ENCODE measurements at places on chromosomes 1 and 21. TPM values are rescaled to one million over a fixed set of nuclear protein-coding genes. Genes with fewer than 3 reads are reported as not detected.

The LIN28A gene
- total RNA-seq, result not detected

The SLC25A34 gene
- 3.0 TPM for total RNA-seq

DNA sequence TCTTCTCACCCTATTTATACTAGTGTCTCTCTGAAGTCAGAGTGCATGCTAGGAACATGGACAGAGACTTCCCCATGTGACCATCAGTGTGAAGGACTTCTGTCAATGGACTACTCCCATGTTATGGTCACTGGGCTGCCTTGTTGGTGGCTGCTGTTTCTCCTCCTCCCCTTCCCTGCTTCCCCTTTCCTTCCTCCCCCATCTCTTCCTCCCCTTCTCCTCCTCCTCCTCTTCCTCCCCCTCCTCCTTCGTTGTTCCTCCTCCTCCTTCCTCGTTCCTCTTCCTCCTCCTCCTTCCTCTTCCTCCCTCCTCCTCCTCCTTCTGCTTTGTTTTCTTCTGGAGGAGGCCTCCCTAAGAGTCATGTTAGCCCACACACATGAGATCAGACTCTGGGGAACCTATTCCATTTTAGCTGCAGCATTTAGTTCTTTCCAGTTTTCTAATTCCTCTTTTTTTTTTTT is 35.8 kb downstream of the IER5 start:
- peaks cover 7% of the 10 kb centered on the region for H3K27me3 ChIP-seq
- no peak for DNase-seq
- H3K4me3 ChIP-seq, result no peak overlapping the region

The SEC22B gene
- 16.8 TPM for total RNA-seq

GRCh38 chr1:13965770-13966398 is 265.9 kb downstream of the PRDM2 start:
- H3K27ac ChIP-seq, result no peak overlapping the region
- H3K4me1 ChIP-seq, result no peaks in the 10 kb centered on the region
- DNase-seq, result no peak
- no peak overlapping the region for H3K4me3 ChIP-seq

- no peak overlapping the region for H3K4me3 ChIP-seq
- no peak overlapping the region for H3K27ac ChIP-seq
- no peaks in the 10 kb centered on the region for H3K27me3 ChIP-seq
- H3K36me3 ChIP-seq, result peaks cover 3% of the 10 kb centered on the region
Observed at GRCh38 chr1:77534456-77534855, 148.0 kb downstream of the ZZZ3 start.

The S100B gene
- total RNA-seq, result not detected

- H3K27ac ChIP-seq, result no peak overlapping the region
- DNase-seq, result no peak
- no peaks in the 10 kb centered on the region for H3K27me3 ChIP-seq
Observed at GRCh38 chr1:217562229-217562878, 68.5 kb downstream of the GPATCH2 start.

DNA sequence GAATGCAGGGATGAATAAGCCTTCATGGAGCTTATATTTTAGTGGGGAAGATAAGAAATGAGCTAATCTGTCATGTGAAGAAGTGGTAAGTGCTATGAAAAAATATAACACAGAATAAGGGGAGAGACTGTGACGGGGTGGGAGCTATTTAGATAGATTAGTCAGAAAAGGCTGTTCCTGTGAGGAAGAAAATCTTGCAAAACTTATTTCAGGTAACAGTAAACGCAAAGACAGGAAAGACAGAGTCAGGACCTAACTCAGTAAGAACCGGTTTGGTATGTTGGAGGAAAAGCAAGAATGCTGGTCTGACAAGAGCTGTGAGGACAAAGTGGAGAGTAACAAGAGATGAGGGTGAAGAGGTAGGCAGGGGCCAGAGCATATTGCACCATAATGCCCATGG is 22.0 kb downstream of the GNAI3 start:
- H3K4me3 ChIP-seq, result no peak overlapping the region
- H3K4me1 ChIP-seq, result peaks cover 26% of the 10 kb centered on the region
- no peaks in the 10 kb centered on the region for H3K27me3 ChIP-seq
- DNase-seq, result no peak
- no peak overlapping the region for H3K27ac ChIP-seq

- peaks cover 52% of the 10 kb centered on the region for H3K4me1 ChIP-seq
- peak overlapping the region; percentile 85 for H3K27ac ChIP-seq
- peak; percentile 35 for DNase-seq
- H3K36me3 ChIP-seq, result peaks cover 4% of the 10 kb centered on the region
Observed at GRCh38 chr1:91672601-91673161, 172.0 kb downstream of the CDC7 start.

- DNase-seq, result no peak
- peaks cover 4% of the 10 kb centered on the region for H3K4me1 ChIP-seq
Observed at GRCh38 chr1:70509996-70510876, 99.2 kb downstream of the CTH start.

- no peaks in the 10 kb centered on the region for H3K4me1 ChIP-seq
- no peaks in the 10 kb centered on the region for H3K27me3 ChIP-seq
- H3K36me3 ChIP-seq, result no peaks in the 10 kb centered on the region
- no peak overlapping the region for H3K4me3 ChIP-seq
Observed at GRCh38 chr1:217747156-217747769, 116.1 kb downstream of the SPATA17 start.

The UBE4B gene
- 25.6 TPM for total RNA-seq

The IFI6 gene
- 19.3 TPM for total RNA-seq

DNA sequence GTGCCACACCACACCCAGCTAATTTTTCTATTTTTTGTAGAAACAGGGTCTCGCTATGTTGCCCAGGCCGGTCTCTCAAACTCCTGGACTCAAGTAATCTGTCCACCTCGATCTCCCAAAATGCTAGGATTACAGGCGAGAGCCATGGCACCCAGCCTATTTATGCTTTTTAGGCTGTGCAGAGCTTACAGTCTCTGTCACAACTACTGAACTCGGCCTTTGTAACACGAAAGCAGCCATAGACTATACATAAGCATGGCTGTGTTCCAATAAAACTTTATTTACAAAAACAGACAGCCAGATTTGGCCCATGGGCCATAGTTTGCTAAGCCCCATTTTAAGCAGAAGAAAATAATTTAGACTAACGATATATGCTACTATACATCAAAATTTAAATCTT is 54.4 kb downstream of the NID1 start:
- DNase-seq, result no peak
- no peaks in the 10 kb centered on the region for H3K36me3 ChIP-seq
- no peak overlapping the region for H3K4me3 ChIP-seq
- H3K4me1 ChIP-seq, result no peaks in the 10 kb centered on the region
- no peak overlapping the region for H3K27ac ChIP-seq

The E2F2 gene
- 19.9 TPM for total RNA-seq

GRCh38 chr1:178344513-178345091 is 152.2 kb downstream of the CLEC20A start:
- no peak overlapping the region for H3K4me3 ChIP-seq
- H3K36me3 ChIP-seq, result no peaks in the 10 kb centered on the region
- H3K4me1 ChIP-seq, result no peaks in the 10 kb centered on the region
- H3K27me3 ChIP-seq, result no peaks in the 10 kb centered on the region
- H3K27ac ChIP-seq, result no peak overlapping the region

GRCh38 chr1:61388566-61388965 is 306.2 kb downstream of the NFIA start:
- no peak overlapping the region for H3K4me3 ChIP-seq
- DNase-seq, result no peak
- H3K4me1 ChIP-seq, result peaks cover 22% of the 10 kb centered on the region
- H3K36me3 ChIP-seq, result peaks cover 2% of the 10 kb centered on the region
- H3K27me3 ChIP-seq, result no peaks in the 10 kb centered on the region
- no peak overlapping the region for H3K27ac ChIP-seq

GRCh38 chr1:51329443-51330325 is 678 bp downstream of the TTC39A start:
- H3K36me3 ChIP-seq, result no peaks in the 10 kb centered on the region
- H3K4me3 ChIP-seq, result peak overlapping the region; percentile 64
- H3K27ac ChIP-seq, result no peak overlapping the region
- peaks cover 34% of the 10 kb centered on the region for H3K27me3 ChIP-seq
- H3K4me1 ChIP-seq, result peaks cover 14% of the 10 kb centered on the region

GRCh38 chr1:35539824-35540261 is 17.4 kb downstream of the KIAA0319L start:
- H3K36me3 ChIP-seq, result peaks cover 2% of the 10 kb centered on the region
- H3K27me3 ChIP-seq, result no peaks in the 10 kb centered on the region
- H3K27ac ChIP-seq, result peak overlapping the region; percentile 98
- H3K4me1 ChIP-seq, result peaks cover 72% of the 10 kb centered on the region
- no peak for DNase-seq

GRCh38 chr1:12173631-12174121 is 6.9 kb downstream of the TNFRSF1B start:
- DNase-seq, result peak; percentile 83
- H3K4me3 ChIP-seq, result peak overlapping the region; percentile 82
- H3K4me1 ChIP-seq, result peaks cover 97% of the 10 kb centered on the region
- H3K36me3 ChIP-seq, result peaks cover 25% of the 10 kb centered on the region
- H3K27ac ChIP-seq, result peak overlapping the region; percentile 99

- H3K27me3 ChIP-seq, result no peaks in the 10 kb centered on the region
- no peaks in the 10 kb centered on the region for H3K4me1 ChIP-seq
- H3K36me3 ChIP-seq, result no peaks in the 10 kb centered on the region
- no peak overlapping the region for H3K4me3 ChIP-seq
- no peak for DNase-seq
- no peak overlapping the region for H3K27ac ChIP-seq
Observed at GRCh38 chr1:190001187-190001586, 476.5 kb downstream of the BRINP3 start.

- H3K27ac ChIP-seq, result no peak overlapping the region
- H3K27me3 ChIP-seq, result no peaks in the 10 kb centered on the region
- H3K4me1 ChIP-seq, result peaks cover 23% of the 10 kb centered on the region
- no peaks in the 10 kb centered on the region for H3K36me3 ChIP-seq
- H3K4me3 ChIP-seq, result no peak overlapping the region
- DNase-seq, result no peak
Observed at GRCh38 chr1:27049100-27049499, 36.5 kb upstream of the TENT5B start.

DNA sequence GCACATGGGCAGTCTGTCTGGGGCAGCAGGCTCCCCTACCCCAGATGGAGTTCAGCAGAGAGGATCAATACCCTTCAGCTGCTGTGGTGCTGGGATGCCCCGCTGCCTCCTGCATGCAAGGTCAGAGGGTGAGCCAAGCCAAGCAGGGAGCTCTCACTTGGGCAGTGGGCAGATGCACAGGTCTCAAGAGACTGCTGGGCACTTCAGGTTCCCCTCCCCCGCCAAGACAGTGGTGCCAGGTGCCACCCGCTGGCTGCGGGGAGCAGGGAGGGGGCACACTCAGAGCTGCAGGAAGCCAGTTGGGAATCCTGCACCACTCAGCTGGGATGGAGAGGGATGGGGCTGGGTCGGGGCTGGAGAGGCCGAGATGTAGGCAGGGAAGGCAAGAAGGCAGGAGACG is 15.8 kb upstream of the EVA1B start:
- H3K36me3 ChIP-seq, result no peaks in the 10 kb centered on the region
- no peaks in the 10 kb centered on the region for H3K4me1 ChIP-seq
- DNase-seq, result no peak
- no peak overlapping the region for H3K4me3 ChIP-seq
- H3K27ac ChIP-seq, result no peak overlapping the region
